ENCODE measurements at places on chromosomes 12 and 14.
A peak's percentile ranks its signal among the peaks of the same experiment; 100 is the strongest.

GRCh38 chr14:80446356-80446755, 235.1 kb upstream of the DIO2 start:
- peak; percentile 2 for DNase-seq

DNA sequence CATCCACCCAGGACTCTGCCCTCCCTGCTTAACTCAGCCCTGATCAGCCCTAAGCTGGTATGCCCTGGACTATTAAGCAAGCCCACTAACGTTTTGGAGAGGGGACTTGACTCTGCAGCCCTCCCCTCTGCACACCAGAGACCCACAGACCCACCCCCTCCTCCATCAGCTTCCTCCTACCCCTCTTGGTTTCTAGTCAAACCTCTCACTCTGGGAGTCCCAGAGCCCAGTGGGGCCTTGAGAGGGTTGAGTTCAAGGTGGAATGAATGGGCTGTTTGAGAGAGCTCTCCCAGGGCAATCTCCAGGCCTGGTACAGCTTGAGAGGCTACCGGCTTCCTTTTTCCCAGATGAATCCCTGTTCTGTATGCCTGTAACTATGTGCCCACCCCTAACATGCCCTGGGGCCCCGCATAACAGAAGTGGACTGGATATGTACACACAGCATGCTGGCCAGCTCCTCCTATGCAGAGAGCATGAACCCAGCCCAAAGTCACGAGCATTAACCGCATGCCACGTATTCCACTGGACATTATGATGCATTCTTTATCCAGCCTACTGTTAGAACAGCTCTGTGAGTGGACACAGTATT, 43.6 kb downstream of the IRF2BPL start:
- DNase-seq = no peak

DNA sequence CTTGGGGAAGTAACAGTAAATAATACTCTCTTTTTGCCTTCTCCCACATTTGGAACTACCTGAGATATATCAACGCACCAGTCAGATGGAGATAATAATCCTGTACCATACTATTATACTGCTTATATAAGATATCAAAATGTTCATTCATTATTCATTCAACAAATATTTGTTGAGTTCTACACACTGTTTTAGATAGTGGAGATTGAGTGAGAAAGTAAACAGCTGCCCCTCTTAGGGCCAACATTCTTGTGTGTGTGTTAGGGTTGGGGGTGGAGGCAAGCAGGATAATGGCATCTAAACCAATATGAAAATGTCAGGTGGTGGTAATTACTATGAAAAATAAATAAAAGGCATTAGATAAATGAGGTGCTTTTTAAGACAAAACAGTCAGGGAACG, 14.0 kb downstream of the MIS18BP1 start:
- DNase-seq = no peak

- DNase-seq = peak; percentile 78
Observed at GRCh38 chr12:55940065-55940732, 9.2 kb downstream of the DGKA start.

DNA sequence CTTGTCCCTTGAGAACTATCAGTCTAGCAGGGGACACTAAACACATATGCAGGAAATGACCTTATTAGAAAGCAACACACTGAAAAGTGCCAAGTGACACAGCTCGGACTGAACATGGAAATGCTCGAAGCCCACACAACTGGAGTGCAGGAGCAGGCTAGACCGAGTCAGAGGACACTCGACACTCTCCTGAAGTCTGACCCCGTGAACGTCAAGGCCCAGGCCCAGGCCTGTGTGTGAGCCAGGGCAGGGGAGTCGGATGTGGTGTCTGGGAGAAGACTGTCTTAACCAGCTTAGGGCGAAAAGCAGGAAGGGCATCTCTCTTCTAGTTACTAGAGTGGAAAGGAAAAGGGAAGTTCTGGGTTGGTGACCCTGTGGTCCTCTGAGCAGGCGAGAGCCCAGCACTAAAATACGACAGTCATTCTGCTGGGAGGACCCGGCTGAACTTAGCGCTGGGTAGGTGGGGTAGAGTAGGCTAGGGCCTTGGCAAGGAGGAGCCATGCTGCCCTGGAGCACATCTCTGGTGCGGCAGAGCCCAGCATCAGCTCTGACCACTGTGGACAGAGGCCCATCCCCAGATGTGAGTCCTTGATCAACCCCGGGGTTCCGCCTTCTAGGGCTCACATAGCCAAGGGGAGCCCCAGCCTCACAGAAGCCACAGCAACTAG, 93.0 kb downstream of the NTF3 start:
- DNase-seq = no peak

- DNase-seq = peak; percentile 31
Observed at GRCh38 chr12:2248901-2249381, 196.2 kb downstream of the CACNA1C start.

- no peak for DNase-seq
Observed at GRCh38 chr12:70091021-70091521, 152.2 kb upstream of the CNOT2 start.

DNA sequence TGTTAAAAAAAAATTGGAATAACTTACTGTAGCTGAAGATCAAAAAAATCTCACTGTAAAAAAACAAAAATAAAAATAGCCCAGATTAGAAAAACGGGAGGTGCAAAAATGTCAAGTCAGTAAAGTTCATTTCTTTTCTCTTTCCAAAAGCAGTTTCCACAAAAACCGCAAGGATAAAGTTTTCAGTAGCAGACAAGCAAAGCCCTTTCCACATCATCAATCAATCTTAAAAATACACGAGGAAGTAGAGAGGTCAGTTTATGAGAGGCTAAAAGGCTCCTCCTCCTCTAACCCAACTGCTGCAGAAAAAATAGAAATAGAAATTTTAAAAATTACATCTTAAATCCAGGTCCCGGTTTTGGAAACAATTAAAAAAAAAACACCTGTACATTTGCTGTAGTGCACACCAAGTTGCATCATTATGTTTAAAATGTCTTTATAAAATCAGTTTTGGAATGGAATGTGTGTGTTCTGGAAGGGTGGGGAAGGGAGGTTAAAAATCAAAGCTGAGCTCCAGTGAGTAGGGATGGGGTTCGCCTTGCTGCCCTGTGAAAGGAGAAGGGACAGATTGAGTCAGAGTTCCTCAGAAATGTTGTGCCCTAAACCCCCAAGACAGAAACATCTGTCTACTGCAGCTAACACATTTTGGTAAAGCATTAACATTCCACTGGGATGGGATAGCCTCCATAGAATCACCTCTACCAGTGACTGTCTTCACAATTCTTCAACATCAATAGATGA, 5.8 kb downstream of the HNRNPC start:
- DNase-seq = peak; percentile 38

DNA sequence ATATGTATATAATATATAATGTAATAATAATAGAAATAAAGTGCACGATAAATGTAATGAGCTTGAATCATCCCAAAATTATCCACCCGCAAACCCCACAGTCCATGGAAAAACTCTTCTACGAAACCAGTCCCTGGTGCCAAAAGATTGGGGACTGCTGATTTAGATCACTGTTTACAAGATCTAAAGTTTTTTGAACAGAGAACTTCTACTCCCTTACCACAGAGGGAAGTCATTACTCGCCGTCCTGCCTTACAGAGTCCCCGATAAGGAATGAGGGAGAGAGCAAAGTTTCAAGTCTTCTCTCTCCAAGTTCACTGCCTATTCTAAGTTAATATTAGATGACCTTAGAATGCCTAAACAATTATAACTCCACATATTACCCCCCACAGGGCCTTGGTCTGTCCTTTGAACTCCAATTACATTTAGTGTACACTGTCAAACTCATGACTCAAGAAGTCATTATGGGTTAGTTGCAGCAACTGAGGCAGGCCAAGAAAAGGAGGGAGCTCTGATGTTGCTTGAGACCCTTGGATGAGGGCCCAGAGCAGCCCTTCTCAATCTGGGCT, 21.8 kb upstream of the DHRS4 start:
- no peak for DNase-seq

- no peak for DNase-seq
Observed at GRCh38 chr12:112149596-112149995, 24.2 kb downstream of the TRAFD1 start.

DNA sequence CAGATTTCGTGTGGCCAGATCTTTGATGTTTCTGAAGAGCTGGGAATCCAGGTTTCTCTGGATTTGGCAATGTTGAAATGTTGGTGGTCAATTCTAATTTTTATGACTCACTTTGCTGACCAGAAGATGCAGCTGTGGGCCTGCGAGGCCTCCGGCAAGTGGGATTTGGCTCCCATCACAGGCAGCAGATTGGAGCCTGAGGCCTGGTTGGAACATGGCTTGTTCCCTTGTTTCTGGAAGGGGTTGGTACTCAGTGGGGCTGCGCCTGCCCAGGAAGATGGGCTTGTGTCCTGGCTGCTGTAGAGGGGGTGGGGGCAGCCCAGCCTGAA, 23.1 kb downstream of the FBRSL1 start:
- DNase-seq = peak; percentile 60

GRCh38 chr12:45256721-45257120, 40.8 kb downstream of the ANO6 start:
- DNase-seq = no peak

DNA sequence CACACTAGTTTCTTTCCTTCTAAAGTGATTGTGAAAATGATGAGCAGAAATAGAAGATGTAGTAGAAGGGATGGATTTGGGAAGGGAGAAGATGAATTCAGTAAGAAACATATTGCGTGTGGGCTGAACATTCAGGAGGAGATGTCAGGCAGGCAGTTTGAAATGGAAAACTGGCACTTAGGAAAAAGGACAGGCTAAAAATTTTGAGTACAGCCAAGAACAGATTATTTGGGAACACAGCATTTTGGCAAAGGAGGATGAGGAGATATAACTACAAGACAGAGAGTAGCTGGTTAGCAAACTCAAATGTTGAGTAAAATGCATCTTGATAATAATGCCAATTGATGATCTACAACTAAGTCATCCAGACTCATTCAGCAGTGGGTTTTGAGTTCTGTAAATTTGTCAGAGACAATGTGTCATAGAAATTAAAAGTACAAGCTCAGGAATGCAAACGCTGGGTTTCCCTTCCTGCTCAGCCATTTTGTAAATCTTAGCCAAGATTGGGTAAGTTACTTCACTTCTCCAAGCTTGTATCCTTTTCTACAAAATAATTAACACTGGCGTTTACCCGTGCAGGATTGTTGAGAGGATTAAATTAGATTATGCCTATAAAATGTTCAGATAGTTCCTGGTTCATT, 255.0 kb downstream of the NAV3 start:
- peak; percentile 68 for DNase-seq

- peak; percentile 94 for DNase-seq
Observed at GRCh38 chr14:72608391-72609204, 285.3 kb downstream of the DPF3 start.

DNA sequence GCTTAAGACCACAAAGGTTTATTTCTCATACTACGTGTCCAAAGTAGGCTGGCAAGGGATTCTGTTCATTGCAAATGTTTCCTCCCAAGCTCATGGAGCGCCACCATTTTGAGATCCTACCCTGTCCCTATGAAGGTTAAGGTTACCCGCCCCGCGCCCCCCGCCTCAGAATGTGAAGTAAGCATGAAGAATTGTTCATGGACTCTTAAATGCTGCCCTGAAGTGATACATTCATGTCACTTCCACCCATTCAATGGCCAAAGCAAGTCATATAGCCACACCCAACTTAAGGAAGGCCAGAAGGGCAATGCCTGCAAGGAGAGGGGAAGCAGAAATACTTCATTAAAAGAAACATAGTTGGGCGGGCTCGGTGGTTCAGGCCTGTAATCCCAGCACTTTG, 4.2 kb downstream of the TMEM253 start:
- DNase-seq = no peak

DNA sequence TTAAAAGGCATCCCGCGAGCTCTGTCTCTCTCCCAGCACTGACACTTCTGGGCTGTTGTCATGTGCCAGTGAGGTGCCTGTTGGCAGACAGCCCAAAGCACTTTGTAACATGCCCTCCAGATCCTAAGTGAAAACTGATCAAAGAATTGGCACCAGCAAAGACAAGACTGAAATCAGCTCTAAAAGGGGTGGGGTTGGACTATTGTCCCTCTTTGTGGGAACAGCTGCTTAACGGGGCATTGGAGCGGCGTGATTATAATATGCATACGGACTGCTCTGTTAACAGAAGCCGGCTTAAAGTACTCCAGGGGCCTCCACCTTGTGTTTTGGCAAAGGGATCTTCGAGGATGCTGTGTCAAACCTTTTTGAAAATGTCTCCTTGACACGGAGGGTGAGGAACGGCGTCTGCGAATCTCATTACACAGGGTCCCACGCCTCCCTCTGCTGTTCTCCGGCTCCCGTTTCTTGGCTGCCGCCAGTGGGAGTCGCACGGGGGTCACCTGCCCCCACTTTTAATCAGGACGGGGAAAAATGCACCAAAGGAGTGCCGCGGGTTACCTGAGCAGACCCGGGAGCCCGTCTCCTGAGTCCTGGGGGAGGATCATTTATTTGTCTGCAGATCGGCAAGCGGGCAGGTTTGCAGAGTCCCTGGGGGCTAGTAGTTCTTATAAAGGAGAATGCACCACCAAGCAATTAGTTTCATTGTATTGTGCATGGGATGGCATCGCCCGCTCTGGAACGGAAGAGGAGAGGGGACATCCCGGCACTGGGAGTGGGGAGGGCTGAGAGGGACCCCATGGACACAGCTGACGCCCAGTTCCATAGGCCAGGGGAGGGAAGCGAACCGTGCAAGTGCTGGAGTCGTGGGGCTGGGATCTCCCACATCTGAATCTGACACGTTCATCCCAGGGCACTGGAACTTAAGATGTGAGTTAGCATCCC, 44.3 kb downstream of the SPRING1 start:
- no peak for DNase-seq

DNA sequence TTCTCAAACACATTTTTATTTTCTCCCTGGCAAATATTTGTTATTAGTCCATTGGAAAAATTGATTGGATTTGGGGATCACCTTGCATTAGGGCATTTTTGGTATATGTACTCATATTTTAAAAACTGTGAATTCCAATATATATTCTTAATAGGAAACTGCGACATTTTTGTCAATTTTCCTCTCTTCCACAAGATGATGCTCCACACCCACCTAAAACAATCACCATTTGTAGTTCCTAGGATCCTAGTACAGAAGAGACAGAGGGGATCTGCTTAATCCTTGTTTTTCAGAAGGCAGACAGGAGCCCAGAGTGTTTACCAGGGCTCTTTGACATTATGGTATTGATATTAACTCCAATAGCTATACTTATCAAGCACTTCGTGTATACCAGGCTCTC, 22.8 kb upstream of the OASL start:
- peak; percentile 38 for DNase-seq

- DNase-seq = no peak
Observed at GRCh38 chr14:74218462-74218861, 20.8 kb upstream of the VSX2 start.

All from LHCN-M2 (cell line).